ENCODE measurements at places on chromosomes 7 and 10.

DNA sequence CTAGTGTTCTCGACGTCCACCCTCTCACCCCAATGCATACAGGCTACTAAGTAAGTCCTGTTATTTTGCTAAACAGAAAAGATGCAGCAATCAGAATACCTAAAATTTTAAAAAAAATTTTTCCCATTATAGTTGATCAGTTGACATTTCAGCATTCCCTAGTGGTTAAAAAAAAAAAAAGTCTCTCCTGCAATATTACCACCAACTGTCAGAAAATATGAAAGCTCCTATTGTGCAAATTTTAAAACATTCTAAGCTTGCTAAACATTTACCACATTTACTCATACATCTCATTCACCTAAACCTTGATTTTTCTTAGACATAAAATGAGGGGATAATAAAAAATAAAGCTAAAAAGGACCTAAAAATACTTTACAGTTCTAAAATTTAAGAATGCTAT lies 165.6 kb downstream of the AVL9 start:
- DNase-seq: no peak

DNA sequence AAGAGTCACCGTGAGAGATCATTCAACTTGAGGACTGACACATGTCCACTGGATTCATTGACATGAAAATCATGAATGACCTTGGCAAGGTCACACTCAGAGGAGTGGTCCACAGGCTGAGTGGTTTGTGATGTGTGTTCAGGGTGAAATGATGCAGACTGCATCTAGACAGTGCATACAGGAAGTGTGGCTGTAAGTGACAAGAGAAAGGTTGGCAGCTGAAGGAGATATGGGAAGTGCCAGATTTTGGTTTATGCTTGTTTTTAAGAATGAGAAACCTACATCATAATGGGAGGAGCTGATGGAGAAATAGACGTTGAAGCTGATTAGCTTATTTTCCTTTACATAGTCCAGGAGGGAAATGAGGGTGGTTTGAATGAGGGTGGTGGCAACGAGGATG lies 64.8 kb upstream of the VIPR2 start:
- no peak for DNase-seq

DNA sequence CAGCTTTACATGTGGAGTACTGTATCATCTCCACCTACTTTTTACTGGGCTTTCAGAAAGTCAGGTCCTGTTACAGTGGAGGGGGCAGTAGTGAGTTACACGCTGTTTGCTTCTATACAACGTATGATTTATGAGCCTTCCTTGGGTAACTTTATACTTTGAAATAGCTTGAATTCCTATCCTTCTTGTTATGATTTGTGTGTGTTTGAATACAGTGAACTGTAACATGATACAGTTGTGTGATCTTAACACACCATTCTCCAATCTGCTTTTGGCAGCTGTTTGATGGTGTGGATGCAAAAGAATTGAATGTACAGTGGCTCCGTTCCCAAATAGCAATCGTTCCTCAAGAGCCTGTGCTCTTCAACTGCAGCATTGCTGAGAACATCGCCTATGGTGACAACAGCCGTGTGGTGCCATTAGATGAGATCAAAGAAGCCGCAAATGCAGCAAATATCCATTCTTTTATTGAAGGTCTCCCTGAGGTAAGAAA lies 41.7 kb downstream of the SP8 start:
- no peak for DNase-seq

GRCh38 chr7:158113321-158114025 lies 474.1 kb downstream of the PTPRN2 start:
- no peak for DNase-seq

GRCh38 chr7:127726476-127726875 lies 74.5 kb downstream of the SND1 start:
- no peak for DNase-seq

- DNase-seq: no peak
Measured at GRCh38 chr7:52959336-52959735, 76.1 kb upstream of the POM121L12 start.

GRCh38 chr7:25553580-25554291 lies 325.4 kb upstream of the NPVF start:
- DNase-seq: no peak

DNA sequence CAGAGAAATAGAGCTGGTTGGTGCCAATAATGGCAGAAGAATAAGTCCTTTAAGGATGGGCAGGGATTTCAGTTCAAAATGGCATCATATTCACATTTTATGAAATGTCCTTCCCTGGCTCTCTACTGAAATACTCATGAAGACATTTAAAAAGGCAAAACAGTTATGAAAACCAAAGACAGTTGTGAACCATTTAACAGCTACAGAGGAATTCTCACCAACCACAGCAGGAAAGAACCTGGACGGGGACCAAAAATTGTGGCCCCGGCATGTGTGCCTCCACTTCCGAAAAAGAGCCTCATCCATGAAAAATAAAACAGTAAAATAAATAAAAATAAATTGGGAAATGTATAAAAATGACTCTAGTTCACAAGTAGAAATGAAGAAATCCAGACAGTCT lies 539.5 kb downstream of the SUGCT start:
- no peak for DNase-seq

DNA sequence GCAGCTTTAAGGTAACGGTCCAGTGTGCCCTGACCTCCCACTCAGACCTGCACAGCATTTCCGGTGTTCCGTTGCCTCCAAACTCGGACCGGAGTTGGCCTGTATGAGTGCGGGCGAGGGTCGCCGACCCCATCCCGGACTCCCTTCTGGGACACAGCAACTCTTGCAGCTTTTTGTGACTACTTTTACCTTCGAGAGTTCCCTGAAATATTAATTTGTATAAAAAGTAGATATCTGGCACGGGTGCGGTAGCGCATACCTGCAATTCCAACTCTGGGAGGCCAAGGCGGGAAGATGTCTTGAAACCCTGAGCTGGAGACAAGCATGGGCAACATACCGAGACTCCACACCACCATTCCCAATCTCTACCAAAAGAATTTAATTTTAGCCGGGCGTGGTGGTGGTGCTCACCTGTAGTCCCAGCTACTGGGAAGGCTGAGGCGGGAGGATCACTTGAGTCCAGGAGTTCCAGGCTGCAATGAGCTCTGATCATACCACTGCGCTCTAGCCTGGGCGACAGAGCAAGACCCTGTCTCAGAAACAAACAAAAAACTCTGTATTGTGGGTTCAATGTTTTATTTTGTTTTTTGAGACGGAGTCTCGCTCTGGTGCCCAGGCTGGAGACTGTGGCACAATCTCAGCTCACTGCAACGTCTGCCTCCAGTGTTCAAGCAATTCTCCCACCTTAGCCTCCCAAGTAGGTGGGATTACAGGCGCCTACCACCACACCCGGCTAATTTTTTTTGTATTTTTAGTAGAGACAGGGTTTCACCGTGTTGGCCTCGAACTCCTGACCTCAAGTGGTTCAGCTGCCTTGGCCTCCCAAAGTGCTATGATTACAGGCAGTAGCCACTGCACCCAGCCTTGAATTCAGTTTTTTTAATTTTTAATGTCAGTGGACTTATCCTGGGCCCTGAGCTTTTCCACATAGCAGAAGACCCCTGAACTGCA lies 1.1 kb upstream of the PPP1R35 start:
- DNase-seq: no peak

DNA sequence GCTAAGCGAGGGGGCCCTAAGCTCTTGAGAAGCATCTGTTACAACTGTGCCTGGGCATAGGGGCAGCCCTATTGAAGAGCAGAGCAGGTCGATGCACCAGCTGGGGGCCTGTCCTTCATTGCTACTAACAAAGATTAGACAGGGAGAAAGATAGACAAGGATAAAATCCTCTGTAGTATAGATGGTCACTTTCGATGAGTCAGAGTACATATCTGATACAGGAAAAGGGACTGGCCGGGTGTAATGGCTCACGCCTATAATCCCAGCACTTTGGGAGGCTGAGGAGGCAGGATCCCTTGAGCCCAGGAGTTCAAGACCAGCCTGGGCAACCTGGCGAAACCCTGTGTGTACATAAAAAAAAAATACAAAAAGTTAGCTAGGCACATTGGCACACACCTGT lies 13.6 kb downstream of the OPTN start:
- no peak for DNase-seq

DNA sequence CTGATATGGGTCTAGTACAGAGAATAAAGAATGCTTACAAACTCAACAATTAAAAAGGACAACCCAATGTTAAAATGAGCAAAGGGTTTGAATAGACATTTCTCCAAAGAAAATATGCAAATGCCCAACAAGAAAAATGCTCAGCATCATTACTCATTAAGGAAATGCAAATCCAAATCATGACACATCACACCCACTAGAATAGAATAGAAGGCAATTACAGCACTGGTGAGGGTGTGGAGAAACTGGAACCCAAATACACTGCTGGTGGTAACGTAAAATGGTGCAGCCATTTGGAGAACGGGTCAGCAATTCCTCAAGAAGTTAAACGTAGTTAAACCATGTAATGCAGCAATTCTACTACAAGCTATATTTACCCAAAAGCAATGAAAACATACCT lies 53.8 kb downstream of the KDM7A start:
- no peak for DNase-seq

DNA sequence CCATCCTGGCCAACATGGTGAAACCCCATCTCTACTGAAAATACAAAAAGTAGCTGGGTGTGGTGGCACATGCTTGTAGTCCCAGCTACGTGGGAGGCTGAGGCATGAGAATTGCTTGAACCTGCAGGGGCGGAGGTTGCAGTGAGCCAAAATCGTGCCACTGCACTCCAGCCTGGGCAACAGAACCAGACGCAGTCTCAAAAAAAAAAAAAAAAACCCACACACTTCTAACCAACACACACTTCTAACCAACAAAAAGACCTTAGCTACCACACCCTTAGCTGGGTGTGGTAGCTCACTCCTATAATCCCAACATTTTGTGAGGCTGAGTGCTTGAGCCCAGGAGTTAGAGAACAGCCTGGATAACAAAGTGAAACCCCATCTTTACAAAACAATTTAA lies 33.9 kb upstream of the SPOCK2 start:
- DNase-seq: no peak

- DNase-seq: no peak
Measured at GRCh38 chr10:24277277-24277676, 68.3 kb downstream of the KIAA1217 start.

- DNase-seq: no peak
Measured at GRCh38 chr10:123606006-123606405, 60.1 kb upstream of the GPR26 start.

DNA sequence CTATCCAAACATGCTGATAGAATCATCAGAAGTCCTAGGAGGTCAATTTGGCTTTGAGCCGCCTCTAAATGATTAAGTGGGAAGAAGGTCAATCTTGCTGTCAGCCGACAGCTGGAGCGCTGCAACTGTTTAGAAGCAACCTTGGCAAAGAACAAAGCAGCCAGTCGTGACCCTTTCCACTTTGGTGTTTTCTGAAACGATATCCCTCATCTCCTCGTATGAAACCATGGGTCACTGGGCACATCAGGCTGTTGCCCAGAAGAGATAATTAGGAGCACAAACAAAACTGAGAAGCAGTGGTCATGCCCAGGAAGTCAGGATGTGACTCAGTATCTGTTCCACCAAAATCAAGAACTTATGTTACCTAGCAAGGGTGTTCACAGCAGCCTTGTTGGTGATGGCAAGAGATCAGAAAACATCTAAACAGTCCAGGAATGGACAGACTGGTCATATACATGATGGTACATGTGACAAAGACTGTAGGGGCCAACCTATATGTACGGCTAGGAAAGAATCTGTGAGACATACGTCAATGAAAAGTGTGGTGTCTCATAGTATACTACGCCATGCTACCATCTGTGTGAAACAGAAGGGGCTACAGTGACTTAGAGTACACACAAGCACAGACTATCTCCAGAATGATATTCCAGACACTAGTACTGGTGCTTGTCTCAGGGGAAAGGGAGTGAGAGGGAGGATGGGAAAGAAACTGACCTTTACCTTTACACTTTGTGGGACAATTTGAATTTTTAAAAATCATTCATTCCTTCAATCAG lies 22.4 kb downstream of the STN1 start:
- no peak for DNase-seq

Measured in T-helper 9 cell (primary cell).